ENCODE measurements at places on chromosomes 6 and 20.
A peak's percentile ranks its signal among the peaks of the same experiment; 100 is the strongest.

- DNase-seq: no peak
Observed at GRCh38 chr6:99114769-99115406, 167.1 kb upstream of the FBXL4 start.

GRCh38 chr6:7106215-7106751, 1.5 kb upstream of the RREB1 start:
- no peak for DNase-seq

GRCh38 chr6:46983007-46983411, 59.1 kb downstream of the ADGRF1 start:
- no peak for DNase-seq

- no peak for DNase-seq
Observed at GRCh38 chr6:5547556-5547955, 286.2 kb downstream of the FARS2 start.

DNA sequence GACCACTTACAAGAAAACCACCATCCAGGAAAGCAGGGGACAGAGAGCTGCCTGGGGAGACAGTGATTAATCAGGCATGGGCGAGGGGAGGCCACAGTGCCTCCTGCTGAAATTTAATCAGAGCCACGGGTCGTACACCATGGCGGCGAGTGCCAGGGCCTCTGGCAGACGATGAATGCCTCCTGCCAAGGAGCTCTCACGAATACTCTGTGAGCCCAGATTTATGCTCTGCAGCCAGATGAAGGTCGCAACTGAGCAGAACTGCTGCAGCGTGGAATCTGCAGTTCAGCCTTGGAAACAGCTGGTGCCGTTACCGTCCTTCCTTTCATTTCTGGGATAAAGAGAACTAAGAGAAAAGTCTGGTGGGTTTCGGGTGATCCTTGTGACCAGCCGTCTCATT, 85.6 kb downstream of the BFSP1 start:
- no peak for DNase-seq

DNA sequence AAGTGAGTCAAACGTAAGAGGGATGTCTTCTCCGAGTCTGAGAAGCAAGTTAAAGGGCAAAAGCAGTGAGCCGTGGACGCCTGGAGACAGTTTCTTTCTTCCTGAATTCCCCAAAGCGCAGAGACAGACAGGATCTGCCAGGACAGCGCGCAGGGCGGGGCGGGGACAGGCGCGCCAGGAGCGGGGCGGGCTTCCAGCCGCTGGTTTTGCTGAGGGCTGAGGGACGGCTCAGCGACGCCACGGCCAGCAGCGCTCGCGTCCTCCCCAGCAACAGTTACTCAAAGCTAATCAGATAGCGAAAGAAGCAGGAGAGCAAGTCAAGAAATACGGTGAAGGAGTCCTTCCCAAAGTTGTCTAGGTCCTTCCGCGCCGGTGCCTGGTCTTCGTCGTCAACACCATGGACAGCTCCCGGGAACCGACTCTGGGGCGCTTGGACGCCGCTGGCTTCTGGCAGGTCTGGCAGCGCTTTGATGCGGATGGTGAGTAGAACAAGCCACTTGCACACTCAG, at the start of gene SCGN:
Gene SCGN (plus strand): TSS at position 209 of the 509 bp plus-strand sequence. CDS start 189 bp downstream, at position 398.
- no peak for DNase-seq

- DNase-seq: no peak
Observed at GRCh38 chr6:144083172-144083571, 12.2 kb downstream of the SF3B5 start.

DNA sequence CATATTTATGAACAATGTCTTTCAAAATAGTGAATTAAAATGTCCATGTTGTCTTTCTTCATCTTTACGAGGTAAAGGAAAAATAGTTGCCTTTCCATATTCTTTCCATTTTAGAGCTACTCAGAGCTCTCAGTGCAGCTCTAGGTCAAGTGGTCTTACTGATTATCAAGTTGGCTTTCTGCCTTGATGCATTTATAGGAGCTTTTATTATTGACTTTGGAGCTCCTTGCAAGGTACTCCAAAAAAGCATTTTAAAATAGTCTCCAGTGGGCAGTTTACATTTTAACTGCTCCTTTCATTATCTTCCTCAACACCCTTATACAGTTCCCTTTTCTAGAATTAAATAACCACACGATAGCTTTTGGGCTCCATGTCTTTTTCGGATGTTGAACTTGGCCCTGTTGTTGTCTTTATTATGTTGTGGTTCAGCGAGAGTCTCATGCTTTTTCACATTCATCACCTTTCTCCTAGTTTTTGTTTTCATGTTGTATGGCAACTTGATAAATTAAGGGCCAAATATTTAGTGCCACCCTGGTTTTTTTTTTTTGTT, 122.9 kb downstream of the CLIC5 start:
- DNase-seq: no peak

- no peak for DNase-seq
Observed at GRCh38 chr6:122616877-122617276, 6.7 kb downstream of the PKIB start.

DNA sequence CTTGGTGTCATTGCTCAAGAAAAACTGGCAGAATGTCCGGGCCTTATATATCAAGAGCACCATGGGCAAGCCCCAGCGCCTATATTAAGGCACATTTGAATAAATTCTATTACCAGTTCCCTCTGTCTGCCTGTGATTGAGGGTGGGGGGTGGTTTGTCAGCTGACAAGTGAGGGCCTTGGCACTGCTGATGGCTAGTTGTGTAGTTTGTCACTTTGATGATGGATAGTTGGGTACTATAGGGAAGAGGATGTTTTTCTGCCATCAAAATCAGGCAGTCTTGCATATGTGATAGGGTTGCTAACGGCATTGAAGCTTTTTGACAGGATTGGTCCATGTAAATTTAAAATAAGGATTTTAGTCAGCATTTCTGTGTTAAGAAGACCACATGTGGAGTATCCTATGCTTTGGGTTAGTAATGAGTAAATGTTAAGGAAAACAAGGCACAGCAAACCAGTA, 2.5 kb downstream of the RPL10A start:
- peak; percentile 49 for DNase-seq

Measured in RKO (cell line).